ENCODE measurements at places on chromosomes 11 and 22.

DNA sequence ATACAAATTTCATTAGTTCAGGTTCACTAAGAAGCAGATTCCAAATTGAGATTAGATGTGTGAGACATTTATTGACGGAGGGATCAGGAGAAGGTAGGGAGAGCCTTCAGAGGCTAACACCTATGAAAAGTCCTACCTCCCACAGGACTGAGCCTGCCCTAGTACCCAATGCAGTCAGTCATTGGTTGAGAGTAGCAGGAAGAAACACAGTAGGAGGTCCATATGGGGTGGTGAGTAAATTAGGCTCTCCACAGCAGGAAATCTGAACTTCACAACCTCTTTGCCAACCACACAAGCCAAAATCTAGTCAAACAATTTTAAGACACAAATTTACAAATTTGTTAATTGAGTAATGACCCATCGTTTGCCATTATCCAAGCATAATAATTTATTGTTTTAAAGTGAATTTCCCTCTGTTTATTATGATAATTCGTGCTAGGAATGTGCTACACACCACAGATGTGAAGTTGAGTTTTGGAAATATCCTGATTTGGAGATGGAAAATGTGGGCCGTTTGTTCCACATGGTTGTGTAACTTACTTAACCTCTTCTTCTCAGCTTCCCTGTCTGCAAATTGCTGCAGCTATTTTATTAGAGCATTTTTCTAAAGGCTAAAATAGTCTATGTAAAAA is 542.1 kb downstream of the ETS1 start:
- DNase-seq: no peak

- no peak for DNase-seq
Measured at GRCh38 chr11:125139778-125140177, 24.8 kb upstream of the PKNOX2 start.

DNA sequence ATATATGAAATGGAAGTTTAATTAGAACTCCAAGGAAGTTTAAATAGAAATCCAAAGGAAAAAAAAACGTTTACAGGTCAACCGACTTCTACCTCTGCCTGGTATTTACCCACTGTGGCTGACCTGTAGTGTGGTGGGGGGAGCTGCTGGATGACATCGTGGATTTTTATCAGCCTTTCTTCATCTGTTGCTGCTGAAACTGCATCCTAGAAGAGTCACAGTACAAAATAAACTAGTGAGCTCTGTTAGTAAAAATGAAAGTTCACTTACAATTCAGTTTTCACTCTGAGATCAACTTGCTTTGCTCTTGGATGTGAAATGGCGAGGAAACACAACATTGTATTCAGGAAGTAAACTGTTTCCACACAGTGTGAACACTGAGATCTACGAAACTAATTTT is 43.2 kb upstream of the TP53AIP1 start:
- DNase-seq: no peak

GRCh38 chr22:31295831-31296657 is 3.8 kb upstream of the PIK3IP1 start:
- no peak for DNase-seq

GRCh38 chr11:127474766-127475165 is 474.2 kb upstream of the KIRREL3 start:
- no peak for DNase-seq

DNA sequence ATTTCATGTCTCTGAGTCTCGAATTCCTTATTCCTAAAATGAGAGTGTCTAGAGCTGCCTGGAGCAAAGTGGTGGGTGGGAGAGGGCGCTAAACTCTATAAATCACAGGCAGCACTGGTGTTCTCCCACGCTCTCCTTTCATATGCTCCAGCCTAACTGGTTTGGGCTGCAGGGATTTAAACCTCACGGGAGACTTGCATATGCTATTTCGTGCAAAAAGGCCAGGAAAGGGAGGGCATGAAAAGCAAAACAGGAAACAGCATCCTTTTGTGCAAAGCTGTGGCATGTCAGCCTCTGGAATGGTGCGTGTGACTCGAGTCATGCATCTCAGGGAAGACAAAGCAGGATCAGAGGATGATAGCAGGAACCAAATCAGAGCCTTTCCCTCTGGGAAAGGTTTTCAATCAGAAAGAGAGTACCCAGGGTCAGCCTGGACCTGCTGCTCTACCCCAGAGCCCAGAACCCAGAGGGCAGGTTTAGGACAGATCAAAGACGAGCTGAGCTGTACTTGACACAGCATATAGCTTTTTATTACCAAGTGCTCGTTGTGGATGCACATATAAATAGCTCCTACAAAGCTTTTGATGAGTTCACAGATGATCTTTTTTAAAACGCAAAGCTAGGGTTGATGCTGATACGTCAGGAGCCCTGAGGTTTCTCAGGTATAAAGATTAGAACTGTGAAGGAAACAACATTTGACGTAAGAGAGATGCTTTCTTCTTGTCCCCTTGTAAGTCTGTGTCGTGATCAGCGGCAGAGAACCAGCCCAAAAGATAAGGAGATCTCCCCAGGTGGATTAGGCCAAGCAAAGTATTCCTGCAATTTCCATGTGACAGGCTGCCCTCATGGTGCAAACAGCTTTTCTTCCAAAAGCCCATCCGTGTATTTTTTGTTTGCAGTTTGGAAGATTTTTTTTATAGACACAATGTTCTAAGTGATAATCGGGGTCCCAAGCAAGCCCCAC is 46.2 kb upstream of the YWHAH start:
- no peak for DNase-seq

- DNase-seq: no peak
Measured at GRCh38 chr11:12238420-12238819, 128.0 kb downstream of the MICAL2 start.

- DNase-seq: no peak
Measured at GRCh38 chr11:108959105-108959761, 294.4 kb downstream of the DDX10 start.

DNA sequence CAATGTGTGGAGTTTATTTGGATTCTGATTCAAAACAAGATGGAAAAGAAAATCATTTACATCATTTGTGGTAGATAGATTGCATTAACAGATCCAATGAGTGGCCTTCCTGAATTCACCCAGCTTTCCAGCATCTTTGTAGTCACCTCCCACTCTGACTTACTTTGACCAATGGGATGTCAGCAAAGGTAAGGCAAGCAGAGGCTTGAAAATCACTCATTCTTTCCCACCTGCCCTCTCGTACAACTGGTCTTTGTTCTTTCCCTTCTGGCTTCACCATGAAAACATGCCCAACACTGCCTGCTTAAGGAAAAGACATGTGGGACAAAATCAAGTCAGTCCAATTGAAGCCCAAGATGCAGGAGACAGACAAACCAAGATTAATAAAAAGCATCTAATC is 202.1 kb downstream of the TTC28 start:
- DNase-seq: no peak

- no peak for DNase-seq
Measured at GRCh38 chr11:102457865-102458264, 5.3 kb upstream of the TMEM123 start.

- DNase-seq: no peak
Measured at GRCh38 chr11:124380585-124380984, 3.7 kb downstream of the OR8B2 start.

GRCh38 chr11:122248131-122248530 is 132.1 kb upstream of the BLID start:
- no peak for DNase-seq

DNA sequence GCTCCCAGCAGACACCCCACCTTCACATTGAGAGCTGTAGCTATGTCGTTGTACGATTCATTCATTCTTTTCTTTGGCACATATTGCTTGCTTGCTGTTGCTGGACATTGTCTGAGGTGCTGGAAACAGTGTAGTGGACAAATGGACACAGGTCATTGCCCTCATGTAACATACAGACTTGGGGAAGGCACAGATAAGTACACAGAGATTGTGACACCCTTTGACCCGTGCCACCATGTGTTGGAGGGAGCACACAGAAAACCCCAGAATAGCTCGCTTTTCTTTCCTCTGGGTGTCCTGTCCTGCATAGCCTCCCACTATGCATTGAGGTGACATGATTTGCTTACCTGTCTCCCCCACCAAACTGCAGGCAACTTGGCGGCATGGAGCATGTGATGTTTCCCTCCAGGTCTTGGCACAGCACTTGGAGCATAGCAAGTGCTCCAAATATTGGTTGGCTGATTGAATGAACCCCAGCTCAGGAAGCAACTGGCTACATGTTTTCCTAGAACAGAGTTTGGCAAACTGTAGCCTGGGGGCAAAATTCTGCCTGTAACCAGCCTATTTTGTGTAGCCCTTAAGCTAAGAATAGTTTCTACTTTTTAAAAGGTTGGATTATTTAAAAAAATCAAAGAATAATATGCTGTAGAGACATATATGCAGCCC is 30.9 kb upstream of the NECTIN1 start:
- no peak for DNase-seq

- DNase-seq: no peak
Measured at GRCh38 chr22:29346659-29347058, 31.2 kb upstream of the RASL10A start.

DNA sequence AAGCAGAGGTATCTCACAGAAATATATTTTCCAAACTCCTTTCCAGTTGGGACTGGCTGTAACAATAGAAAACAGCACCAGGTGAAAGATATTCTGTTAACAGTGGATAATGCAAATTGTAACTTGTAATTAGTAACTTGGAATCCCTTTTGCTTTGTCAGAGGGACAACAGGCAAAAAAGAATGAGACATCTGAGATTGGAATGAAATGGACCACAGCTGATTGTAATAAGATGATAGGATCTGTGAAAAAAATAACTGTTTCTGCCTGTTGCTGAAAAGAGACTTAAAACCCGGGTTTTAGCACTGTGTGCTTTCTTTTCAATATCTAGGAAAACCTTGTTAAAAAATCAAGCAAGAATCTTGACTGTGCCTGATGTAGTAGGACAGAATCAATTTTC is 655.7 kb downstream of the METTL15 start:
- no peak for DNase-seq

GRCh38 chr11:27705873-27706820 is 5.9 kb upstream of the BDNF start:
- DNase-seq: no peak

DNA sequence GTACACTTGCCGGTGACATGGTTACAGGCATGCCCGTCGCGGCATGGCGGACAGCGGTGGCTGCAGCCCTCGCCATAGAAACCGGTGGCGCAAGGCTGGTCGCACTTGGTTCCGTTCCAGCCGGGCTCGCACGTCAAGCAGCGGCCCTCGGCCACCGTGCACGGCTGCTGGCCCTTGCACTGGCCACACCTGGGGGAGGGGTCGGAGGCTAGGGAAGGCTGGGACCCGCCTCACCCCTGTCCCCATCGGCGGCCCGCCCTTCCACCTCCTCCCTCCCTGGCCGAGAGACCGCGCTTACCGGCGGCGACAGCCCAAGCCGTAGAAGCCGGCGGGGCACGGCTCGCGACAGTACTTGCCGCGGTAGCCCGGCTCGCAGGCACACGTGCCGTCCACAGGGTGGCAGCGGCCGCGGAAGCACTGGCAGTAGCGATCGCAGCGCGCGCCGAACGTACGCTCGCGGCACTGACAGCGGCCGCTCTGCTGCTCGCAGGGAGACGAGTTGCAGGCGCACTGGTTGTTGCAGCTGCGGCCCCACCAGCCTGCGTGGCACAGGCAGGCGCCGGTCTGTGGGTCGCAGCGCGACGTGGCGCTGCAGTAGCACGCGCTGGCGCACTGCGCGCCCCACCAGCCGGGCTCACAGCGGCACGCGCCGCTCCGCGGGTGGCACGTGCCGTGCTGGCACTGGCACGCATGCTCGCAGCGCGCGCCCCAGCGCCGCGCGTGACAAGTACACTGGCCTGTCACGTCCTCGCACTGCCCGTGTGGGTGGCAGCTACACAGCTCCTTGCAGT is 6.7 kb downstream of the SCARF2 start:
- peak; percentile 56 for DNase-seq

- DNase-seq: no peak
Measured at GRCh38 chr11:10838083-10838482, 19.8 kb downstream of the ZBED5 start.

GRCh38 chr11:131616481-131617140 is 246.2 kb downstream of the NTM start:
- DNase-seq: no peak

DNA sequence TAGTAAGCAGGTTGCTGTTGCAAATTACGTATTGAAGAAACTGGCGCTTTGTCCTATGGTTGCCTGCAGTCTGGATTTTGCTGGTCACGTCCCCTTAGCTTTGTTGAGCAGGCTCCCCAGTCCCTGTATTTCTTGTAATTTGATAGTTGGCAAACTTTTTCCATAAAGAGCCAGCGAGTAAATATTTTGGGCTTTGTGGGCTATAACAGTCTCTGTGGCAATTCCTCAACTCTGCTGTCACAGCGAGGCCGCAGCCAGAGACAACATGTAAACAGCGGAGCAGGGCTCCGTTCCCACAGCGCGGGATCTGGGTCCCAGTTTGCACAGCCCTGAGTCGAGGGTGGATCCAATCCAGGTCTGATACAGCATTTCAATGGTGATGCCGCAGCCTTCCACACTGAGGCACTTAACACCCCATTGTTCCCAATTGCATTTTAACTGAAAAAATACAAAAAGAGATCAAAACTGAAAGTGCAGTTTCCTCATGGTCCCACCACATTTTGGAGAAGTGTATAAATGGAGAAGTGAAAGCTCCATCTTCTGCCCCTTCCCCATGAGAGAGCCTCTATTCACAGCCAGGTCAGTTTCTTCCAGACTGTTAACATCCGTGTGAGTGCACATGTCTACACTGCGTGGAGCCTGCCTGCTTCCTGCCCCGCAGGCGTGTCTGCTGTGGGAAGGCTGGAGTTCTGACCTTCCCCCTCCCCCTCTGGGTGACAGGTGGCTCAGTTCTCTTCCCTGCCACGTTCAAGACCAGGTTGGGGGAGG is 89.1 kb downstream of the RPS6KA4 start:
- no peak for DNase-seq

DNA sequence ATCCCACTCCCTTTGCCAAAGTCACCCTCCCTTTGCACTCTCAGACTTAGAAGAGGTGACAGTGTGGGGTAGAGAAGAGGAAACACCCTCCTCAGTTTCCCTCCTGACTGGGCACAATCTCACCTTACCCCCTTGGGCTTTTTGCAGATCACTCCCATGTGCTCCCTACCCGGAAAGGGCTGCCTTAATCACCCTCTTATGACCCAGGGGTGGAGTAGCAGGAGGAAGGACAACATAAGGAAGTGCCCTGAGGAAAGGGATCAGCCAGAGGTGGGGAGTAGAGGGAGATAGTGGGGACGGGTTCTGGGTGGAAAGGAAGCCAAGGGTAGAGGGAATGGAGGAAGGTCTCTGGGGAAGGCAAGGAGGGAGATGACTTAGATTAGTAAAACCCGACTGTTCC is 52.0 kb downstream of the NRXN2 start:
- no peak for DNase-seq

DNA sequence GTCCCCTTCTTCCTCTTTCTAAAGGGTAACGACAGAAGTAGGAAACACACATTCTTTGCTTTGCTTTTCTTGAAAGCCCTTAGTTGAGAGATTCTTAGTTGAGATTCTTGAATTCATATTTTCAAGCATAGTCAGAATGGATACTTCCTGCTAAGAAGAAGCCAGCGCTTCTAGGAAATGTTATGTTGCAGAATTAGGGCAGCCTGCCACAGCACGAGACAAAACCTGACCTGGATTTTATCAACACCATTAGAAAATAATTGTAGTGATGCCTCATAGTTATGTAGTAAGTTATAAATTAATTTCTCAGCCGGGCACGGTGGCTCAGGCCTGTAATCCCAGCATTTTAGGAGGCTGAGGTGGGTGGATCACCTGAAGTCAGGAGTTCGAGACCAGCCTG is 37.9 kb upstream of the NUP160 start:
- no peak for DNase-seq

GRCh38 chr22:49209452-49210195 is 618.0 kb downstream of the BRD1 start:
- DNase-seq: no peak
